ENCODE measurements at places on chromosomes 3 and 15.

DNA sequence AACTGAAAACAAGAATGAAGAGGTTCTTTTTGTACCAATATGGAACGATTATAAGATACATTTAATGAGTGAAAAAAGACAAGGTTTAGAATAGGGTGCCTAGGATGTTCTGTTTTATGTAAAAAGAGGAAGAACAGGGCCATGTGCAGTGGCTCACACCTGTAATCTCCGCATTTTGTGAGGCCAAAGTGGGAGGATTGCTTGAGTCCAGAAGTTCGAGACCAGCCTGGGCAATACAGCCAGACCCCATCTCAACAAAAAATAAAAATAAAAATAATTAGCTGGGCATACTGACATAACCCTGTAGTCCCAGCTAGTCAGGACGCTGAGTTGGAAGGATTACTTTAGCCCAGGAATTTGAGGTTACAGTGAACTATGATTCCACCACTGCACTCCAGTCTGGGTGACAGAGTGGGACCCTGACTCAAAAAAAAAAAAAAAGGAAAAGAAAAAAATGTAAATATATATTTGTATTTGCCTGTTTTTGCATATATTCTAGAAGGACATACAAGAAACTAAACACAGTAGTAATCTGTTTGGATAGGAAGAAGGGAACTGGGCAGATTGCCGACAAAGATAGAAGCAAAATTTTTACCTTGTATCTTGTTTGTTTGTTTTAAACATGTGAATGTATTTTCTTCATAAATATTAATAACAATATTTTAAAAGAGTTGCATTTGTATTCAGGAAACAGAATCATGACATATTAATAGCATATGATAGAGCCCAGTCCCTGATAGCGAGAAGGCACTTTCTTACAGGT is 174.3 kb downstream of the SOX2 start:
- no peak for DNase-seq

GRCh38 chr3:24508423-24508839 is 13.8 kb upstream of the THRB start:
- DNase-seq = peak; percentile 39

DNA sequence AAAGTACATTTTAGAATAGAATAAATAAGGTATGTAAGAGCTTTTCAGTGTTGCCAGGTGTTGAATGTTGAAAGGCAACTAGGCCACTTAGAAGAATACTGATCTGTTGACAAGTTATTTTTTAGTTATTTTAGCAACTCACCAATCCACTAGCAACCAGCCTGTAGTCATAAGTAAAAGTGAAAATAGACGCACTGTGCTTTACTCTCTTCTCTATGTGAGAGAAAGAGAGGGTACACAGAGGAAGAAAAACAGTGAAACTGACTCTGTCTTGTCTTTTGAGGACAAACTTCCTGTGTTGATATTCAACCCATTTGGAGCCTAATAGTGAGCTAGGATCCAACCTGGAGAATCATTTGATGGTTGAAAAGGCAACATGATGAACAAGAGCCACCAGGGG is 327.1 kb upstream of the GOLIM4 start:
- DNase-seq = no peak

DNA sequence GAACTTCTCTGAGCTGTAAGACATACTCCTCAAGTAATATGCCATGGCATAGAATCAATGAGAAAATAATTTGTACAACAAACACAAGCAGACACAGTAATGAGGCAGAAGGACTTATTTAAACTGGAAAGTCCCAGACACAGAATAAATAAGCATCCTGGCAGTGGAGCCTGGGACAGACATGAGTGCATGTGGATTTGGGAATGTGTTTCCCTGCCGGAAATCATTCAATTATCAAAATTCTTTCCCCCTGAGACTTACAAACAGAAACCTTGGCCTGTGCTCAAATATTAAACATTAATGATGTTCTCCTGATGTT is 520.1 kb downstream of the ROBO1 start:
- peak; percentile 53 for DNase-seq

DNA sequence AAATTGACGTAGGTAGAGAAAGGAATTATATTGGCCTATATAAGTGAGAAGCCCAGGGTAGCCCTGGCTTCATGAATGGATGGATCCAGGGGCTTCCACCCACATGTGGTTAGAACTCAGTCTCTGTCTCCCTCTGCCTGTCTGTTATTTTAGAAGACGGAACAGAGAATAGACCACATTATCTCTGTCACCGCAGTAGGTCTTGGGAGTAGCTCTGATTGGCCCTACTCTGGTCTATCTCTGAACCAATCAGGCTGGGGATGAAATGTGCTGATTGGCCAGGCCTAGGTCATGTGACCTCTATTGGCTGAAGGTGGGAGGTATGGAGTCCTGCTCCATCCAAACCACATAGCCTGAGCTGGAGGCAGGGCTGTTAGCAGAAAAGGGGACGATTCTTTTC is 143.0 kb upstream of the PRR23C start:
- DNase-seq = no peak

GRCh38 chr15:26115229-26115943 is 252.3 kb upstream of the ATP10A start:
- DNase-seq = peak; percentile 16

- DNase-seq = no peak
Measured at GRCh38 chr3:152318512-152318911, 49.8 kb downstream of the MBNL1 start.

All from AG10803 (cell line).